Progenitor cell of endocrine pancreas (in vitro differentiated cells): ENCODE measurements at places on chromosomes 4 and X.

- no peak for DNase-seq
Measured at GRCh38 chr4:102322736-102323135, 22.5 kb downstream of the SLC39A8 start.

GRCh38 chrX:78725287-78725686, 22.2 kb upstream of the LPAR4 start:
- DNase-seq: no peak

GRCh38 chr4:23060776-23061175, 368.0 kb downstream of the GBA3 start:
- DNase-seq: no peak

DNA sequence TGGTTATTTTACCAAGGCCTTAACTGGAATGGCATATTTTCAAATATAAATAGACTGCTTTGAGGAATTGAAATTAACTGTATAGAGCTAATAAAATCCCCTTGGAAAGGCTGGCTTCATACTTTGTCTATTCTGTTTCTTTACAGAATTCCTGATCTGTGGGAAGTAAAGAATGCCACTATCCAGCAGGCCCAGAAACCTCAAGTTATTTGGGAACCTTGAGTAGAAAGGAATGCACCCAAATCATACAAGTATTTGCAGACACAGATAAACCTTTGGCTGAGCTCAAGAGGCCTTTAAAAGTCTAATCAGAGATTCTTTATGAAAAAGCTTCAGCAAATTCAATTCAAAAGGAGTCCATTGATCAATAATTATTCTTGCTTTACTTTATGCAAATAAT, 975.7 kb upstream of the PABPC4L start:
- no peak for DNase-seq

- no peak for DNase-seq
Measured at GRCh38 chrX:106698693-106699092, 27.8 kb upstream of the RNF128 start.

DNA sequence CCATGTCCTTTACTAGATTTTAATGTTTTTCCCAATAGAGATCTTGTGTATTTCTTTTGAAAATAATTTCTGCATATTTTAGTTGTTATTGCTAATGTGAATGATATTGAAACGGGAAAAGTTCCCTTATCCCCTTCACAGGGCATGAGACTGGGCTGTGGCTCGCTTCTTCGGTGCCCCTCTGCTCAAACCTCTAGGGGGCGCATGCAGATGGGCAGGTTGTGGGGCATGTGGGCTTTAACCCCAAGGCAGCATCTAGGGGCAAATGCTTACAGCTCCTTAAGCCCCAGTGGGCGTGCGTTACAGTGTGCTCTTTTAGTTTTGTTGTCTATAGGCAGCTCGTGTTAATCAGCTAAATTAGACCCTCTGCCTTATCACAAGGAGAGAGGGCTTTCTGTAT, 194.7 kb downstream of the OPHN1 start:
- DNase-seq: no peak

GRCh38 chr4:133157460-133158160, 8.5 kb downstream of the PCDH10 start:
- DNase-seq: no peak

GRCh38 chrX:115147220-115147619, 42.0 kb upstream of the RBMXL3 start:
- no peak for DNase-seq

- no peak for DNase-seq
Measured at GRCh38 chr4:25144870-25145481, 15.3 kb downstream of the SEPSECS start.

DNA sequence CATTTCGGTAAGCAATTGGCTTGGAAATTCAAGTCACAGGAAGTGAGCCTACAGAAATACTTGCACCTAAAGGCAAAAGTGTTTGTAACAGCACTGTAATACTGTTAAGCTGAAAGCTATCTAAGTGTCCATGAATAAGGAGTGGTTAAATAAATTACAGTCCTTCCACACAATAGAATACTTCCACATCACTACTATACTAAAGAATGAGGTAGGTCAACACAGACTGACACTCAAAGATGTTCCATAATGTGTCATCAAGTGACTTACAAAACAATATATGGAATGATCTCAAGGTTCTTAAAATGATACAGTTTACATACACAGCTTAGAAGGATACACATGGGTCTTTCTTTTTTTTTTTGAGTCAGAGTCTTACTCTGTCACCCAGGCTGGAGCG, 27.0 kb downstream of the SLC10A6 start:
- no peak for DNase-seq

DNA sequence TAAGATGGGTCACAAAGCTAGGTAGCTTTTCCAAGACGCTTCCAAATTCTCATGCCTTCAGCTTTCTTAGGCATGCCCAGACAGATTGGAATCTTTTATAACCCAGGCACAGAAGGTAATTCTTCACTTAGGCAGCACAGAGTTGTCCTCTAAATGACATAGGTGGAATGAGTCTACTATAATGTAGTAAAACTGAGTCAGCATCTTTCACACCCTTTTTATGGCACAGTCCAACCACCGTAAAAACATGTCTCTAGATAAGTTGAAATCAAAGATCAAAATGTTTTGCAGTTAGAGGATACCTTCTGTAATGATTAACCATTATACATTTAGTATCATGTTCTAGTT, 128.4 kb upstream of the FAT1 start:
- no peak for DNase-seq

DNA sequence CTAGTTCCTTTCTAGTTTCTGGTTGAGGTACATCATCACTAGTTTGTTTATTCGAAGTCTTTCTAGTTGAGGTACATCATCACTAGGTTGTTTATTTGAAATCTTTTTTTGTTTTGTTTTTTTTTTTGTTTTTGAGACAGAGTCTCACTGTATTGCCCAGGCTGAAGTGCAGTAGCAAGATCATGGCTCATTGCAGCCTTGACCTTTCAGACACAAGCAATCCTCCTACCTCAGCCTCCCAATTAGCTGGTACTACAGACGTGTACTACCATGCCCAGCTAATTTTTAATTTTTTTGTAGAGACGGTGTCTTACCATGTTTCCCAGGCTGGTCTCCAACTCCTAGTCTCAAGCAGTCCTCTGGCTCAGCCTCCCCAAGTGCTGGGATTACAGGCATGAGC, 54.9 kb downstream of the CEP135 start:
- no peak for DNase-seq

DNA sequence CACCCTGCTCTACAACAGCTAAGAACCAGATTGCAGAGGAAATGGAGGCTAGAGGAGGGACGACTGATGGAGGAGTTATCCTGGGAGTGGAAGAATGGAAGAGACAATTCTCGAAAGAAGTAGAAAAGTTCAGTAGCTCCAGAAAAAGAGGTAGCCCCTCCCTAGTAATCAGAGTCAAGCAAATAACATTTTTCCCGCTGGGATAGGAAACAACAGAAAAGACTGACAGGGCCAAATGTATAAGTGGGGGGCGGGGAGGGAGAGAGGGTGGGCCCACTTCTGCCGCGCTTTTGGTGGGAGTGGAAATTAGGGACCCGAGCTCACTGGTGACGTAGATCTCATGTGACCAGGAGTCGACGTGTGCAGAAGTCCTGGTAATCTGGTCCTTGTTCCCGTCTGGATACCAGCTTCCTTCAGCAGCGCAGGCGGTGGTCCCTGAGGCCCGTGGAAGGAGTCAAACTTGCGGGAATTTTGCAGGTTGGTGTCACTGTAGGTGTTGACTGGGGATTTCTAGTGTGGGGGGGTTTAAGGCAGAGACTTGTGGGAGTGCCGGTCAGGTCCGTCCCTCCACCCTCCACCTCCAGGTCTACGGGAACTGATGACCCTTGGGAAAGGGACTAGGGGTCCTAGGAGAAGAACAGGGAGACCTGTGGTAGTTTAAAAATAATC, at the start of gene TCEAL9:
Gene TCEAL9 (plus strand): TSS at position 377 of the 669 bp plus-strand sequence. CDS start 1,179 bp downstream, outside the sequence.
- peak; percentile 26 for DNase-seq

- no peak for DNase-seq
Measured at GRCh38 chrX:17021851-17022604, 75.6 kb downstream of the REPS2 start.

GRCh38 chr4:89275587-89275986, 32.0 kb downstream of the GPRIN3 start:
- peak; percentile 20 for DNase-seq

GRCh38 chr4:187504974-187505797, 490.4 kb upstream of the ZFP42 start:
- no peak for DNase-seq

- DNase-seq: no peak
Measured at GRCh38 chrX:2862404-2862803, 33.7 kb downstream of the GYG2 start.

- no peak for DNase-seq
Measured at GRCh38 chrX:2962381-2962780, 33.2 kb upstream of the ARSD start.

DNA sequence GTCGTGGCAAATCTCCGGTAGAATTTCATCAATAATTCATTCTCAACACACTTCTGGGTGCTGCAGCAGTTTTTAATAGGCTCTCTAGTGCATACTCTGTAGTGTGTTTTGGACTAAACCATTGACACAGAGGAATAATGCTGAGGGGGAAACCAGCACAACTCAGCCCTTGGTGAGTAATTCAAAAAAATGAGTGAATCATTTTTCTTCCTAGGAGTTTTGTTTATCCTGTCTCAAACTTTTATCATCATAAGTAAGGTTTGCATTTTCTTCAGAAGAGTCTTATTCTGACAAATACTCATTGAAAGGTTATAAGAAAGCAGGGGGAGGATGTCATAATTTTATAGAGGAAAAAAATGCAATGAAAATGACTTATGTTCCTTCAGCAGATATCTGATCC, 2542.7 kb downstream of the PCDH7 start:
- DNase-seq: no peak
